ENCODE measurements at places on chromosomes 11 and 22.

- DNase-seq, result no peak
These were observed 61.1 kb upstream of the TNRC6B start for GRCh38 chr22:40116496-40117200.

GRCh38 chr11:48044577-48044976 lies 64.2 kb downstream of the PTPRJ start:
- DNase-seq, result no peak

GRCh38 chr11:114011443-114011842 lies 36.5 kb downstream of the HTR3A start:
- no peak for DNase-seq

GRCh38 chr11:31531293-31531692 lies 21.7 kb downstream of the ELP4 start:
- DNase-seq, result no peak

Measured in NCI-H1092 (cell line).